ENCODE measurements at places on chromosomes 1 and 21.

- DNase-seq, result no peak
Measured at GRCh38 chr1:110076789-110077500, 6.5 kb upstream of the ALX3 start.

DNA sequence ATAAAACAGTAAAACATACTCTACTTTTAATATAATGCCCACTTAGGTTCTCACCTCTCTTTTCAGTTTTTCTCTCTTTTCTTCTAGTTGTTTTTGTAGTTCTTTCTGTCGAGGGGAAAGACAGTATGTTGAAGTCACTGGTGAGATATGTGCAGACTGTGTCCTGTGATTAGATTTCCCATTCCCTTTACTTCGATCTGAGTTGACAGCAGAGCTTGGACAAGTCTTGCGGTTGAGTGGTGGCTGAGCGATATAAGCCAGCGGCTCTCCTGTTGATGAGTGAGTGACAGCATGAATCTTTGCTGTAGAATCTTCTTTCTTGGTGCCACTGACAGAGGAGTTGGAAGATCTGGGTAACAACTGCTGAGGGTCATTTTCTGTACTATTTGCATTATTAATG lies 6.0 kb downstream of the CCDC181 start:
- DNase-seq, result no peak

GRCh38 chr1:36560621-36561360 lies 78.1 kb upstream of the CSF3R start:
- no peak for DNase-seq

GRCh38 chr1:28933277-28933676 lies 18.9 kb downstream of the EPB41 start:
- DNase-seq, result no peak

- DNase-seq, result peak; percentile 75
Measured at GRCh38 chr1:161427733-161428516, 60.2 kb upstream of the CFAP126 start.

GRCh38 chr21:15671188-15671587 lies 58.6 kb upstream of the USP25 start:
- DNase-seq, result no peak

DNA sequence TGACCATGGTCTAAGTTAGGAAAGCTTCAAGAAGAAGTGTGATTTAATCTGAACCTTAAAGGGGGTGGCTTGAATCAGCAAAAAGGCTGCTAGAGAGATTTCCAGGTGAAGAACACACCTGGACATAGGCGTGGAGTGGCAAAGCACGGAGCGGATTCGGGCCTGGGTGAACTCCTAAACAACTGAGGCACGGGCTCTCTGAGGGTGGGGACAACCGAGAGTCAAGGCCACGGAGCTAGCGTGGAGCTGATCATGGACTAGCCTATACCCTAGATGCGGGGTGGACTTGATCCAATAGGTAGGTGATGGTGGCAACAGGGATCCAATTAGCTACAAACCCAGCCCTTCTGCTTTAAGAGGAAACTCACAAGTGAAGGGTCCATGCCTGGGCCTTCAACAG lies 27.8 kb downstream of the SYT2 start:
- no peak for DNase-seq

DNA sequence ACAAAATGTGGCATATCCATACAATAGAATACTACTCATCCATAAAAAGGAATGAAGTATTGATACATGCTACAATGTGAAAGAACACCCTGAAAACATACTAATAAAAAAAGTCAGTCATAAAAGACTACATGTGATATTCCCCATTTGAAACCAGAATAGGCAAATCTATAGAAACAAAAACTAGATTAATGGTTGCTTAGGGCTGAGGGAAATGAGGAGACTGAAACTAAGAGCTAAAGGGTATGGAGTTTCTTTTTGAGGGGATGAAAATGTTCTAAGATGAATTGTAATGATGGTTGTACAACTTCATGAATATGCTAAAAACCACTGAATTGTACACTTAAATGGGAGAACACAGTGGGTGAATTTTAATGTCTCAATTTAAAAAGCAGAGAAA lies 50.9 kb downstream of the ACBD6 start:
- DNase-seq, result no peak

DNA sequence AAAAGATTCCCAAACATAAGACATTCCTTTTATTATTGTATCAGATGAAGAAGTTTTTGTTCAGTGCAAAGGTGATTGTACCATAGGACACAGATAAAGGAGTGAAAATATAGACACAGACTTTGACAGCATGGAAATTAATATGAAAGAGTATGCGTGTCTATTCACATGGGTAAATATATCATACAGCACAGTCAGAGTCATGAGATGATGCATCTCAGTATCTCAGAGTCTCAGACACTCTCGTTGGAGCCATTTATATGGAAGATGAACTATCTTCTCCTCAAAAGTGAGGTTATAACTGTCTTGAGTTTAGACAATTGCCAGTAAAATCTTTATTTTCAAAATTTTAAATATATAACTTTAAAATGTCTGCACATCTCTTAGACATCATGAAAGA lies 158.4 kb upstream of the C8B start:
- no peak for DNase-seq
